ENCODE measurements at places on chromosomes 5 and 9.

- no peak for DNase-seq
Observed at GRCh38 chr5:33762859-33763258, 128.9 kb downstream of the ADAMTS12 start.

DNA sequence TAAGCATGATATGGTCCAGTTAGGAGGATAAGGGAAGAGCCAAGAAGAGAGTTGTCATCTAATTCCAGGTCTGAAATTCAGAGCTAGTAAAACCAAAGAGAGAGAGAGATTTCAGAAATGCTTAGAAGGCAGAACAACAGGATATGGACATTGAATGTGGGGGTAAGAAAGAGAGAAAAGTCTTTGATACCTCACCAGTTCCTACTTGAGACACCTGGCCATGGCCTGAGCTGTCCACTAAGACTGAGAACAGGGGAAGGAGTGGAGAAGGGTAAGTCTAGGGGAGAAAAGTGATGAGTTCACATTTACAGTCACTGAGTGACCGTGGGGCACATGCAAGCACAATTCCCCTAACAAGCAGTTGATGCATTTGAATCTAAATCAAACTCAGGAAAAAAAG, 35.5 kb downstream of the TIMD4 start:
- DNase-seq: no peak

- no peak for DNase-seq
Observed at GRCh38 chr5:15007646-15008045, 136.1 kb upstream of the ANKH start.

DNA sequence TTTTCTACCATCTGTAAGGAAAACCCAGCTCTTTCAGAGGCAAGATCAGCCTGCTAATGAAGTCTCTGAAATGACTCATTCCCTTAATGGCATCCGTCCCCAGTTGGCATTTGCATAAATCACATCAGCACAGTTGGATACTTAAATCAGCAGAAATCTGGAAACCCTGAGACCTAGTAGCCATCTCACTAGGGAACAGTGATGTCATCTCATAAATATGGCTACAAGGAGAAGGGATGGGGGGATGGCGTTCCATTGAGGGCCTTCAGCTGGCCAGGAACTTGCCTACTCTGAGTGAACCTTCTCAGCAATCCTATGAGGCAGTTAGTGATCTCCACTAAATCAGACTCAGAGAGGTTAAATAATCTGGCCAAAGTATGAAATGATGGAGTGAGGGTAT, 81.8 kb downstream of the CMYA5 start:
- no peak for DNase-seq

DNA sequence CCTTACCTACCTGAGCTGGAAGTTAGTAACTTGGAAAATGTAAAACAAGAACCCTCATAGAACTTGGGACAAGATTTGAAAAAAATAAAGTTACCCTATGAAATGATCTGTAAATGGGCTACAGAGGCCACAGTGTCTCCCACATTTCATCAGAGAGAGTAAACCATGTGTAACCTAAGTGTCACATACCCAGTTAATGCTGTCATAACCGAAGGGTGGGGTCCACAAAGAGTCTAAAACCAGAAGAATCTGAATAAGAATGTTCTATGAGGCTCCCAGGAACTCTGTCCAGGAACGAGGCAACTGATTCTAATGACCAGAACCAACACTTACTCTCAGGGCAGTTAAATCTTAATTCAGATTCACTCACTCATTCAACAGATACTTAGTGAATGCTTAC, 1.0 kb upstream of the FAM13B start:
- no peak for DNase-seq

GRCh38 chr9:117656002-117656401, 48.2 kb upstream of the TLR4 start:
- no peak for DNase-seq

DNA sequence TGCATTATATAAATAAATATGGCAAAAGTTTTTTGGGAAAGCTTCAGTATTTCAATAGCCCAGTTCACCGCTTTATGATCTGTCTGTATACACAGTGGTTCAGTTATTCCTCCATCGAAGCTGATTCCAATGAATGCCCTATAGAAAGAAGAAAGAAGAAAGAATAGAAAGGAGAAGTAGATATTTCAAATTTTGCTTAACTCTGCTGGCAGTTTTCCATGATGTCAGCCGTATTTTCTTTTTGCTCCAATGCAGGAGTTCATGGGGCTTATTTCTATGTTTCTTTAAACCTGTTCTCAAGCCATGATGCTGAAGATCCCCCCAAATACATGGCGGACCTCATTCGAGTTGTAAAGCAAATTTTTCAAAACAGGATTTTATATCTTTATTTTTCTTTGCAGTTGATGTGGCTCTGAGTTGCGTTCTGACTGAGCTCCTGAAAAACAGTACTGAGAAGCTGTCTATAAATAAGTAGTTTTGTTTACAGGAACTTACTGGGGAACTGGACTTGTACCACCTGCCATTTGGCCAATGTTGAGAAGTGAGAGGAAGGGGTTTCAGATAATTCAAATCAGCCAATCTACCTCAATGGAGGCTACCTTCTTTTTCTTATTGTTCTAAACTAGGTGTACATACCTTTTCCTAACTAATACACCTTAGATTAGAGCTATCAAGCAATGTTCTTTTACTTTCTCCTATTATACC, 418.5 kb upstream of the MEF2C start:
- no peak for DNase-seq

DNA sequence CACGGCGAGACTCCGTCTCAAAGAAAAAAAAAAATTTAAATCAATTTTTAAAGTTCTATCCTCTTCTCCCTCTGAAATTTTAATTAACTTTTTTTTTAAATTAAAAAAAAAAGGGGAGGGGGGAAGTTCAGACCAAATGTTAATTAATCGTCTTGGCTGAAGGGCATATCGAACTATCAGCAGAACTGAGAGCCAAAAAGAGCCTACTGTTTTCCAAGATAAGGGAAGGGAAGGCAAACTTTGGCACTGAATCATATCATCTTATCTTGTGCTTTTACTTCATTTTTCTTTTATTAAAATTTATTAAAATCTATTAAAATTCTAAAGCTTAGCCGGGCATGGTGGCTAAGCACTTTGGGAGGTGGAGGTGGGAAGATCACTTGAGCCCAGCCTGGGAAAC, 45.9 kb upstream of the MTMR12 start:
- no peak for DNase-seq

DNA sequence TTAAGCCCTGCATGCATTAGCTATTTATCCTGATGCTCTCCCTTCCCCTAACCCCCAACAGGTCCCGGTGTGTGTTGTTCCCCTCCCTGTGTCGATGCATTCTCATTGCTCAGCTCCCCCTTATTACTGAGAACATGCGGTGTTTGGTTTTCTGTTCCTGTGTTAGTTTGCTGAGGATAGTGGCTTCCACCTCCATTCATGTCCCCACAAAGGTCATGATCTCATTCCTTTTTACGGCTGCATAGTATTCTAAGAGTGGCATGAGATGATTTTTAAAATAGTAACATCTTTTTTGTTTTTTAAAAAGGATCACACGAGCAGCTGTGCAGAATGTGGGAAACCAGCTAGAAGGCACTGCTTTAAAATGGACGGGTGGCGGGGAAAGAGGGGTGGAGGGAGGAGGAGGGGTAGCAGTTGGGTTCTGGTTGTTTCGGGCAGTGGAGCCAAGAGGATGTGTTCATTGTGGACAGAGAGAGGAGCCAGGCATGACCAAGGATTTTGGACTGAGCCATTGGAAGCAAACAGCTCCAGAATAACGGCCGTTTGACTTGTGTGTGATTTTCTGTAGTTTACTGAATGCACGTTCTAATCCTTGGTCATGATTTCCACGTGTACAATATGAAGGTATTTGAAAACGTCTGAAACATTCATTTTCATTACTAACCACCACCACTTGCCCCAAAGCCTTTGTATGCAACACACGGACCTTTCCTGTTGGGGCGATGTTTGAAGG, 1.7 kb upstream of the TENT4A start:
- no peak for DNase-seq

DNA sequence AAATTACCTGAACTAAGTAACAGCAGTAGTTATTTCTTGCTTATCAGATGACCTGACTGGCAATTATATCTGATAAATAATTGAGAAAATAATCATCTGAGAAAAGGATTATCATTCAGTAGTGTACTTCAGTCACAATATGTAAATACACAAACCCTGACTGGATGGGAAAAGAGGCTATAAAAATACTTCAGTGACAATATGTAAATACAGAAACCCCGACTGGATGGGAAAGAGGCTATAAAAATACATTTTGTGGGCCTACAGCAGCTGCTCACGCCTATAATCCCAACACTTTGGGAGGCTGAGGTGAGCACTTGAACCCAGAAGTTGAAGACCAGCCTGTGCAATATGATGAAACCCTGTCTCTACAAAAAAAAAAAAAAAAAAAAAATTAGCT, 11.1 kb downstream of the UBAP2 start:
- no peak for DNase-seq

DNA sequence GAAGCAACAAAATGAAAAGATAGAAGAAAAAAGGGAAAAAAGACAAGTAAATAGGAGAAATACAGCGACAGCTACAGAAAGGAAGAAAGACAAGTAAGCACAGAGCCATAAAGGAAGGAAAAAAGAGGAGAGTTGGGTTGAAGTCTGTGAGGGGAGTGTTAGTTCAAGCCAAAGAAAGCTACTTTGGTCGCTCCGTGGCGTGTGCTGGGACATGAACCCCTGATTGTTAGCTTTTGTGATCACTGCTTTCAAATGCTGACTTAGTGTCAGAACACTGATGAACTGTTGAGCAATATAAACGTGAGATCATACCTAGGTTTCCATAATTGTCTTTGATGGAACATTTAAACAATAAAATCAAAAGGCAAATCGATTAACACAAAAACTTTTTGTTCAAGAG, 370.1 kb downstream of the TMEM161B start:
- DNase-seq: no peak

DNA sequence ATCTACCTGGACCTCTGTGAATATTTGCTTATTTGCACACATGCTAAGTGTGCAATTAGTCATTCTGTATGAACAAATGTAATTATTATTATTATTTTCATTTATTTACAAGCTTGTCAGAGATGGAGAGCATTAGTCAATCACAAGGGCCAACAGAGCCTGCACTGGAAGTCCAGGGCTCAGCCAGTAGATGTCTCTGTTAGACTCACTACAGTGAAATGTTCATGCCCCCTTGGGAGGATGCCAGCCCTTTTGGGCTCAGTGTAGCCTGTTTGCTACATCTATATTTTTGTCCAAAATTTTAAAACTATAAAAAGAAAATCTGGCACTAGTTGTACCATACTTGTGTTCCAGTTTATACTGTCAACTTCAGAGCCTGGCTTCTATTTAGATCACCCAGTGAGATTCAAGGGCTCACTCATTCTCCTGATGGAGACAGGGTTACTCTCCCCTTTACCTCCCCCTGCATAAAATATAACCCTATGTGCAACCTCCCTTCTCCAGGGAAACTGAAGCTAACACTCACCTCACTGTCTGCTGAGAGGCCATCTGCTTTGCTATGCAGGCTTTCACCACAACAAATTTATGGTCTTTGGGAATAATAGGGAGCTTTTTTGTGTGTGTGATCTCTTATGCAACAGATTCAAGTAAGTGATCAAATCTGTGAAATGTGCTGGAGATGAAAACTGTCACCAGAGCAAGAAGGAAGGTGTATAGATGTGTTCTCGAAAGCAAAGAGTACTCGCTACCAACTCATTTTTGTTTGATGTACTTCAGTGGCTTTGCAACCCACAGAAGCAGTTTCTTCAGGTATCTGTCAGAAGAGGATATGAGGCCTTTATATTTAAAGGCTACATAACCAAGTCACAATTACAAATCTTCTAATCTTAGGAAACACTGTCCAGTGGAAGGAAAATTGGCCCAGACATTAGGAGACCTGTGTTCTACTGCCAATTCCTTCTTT, 99.9 kb upstream of the TLE4 start:
- no peak for DNase-seq

- no peak for DNase-seq
Observed at GRCh38 chr9:13481274-13481673, 201.8 kb upstream of the MPDZ start.

DNA sequence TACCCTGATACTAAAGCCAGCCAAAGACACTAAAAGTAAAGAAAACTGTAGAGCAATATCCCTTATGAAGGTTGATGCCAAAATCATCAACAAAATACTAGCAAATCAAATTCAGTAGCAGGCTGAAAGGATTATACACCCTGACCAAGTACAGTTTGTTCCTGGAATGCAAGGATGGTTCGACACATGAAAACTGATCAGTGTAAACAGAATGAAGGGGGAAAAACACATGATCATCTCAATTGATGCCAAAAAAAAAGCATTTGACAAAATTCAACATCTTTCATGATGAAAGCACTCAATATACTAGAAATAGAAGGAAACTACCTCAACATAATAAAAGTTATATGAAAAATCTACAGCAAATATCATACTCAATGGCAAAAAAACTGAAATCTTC, 43.5 kb upstream of the LRRC14B start:
- DNase-seq: no peak

DNA sequence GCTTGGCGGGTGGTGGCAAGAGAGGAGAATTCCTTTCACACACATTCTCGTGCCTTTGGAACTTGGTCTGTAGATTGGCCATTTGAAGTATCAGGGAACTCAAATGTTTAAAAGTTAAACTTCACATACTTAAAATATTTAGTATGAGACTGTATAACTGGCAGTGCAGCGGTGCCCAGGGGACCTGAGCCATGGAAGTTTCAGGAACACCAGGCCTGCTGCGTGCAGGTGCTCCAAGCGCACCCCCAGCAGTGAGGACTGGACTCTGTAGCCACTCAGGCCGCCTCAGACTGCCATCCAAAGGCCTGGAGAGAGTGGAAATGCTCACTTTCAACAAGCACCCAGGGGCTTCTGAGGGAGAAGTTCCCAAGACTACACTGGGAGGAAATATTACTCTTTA, 273.5 kb upstream of the IRX2 start:
- DNase-seq: no peak

GRCh38 chr9:2134391-2134790, 119.2 kb downstream of the SMARCA2 start:
- DNase-seq: peak; percentile 18

DNA sequence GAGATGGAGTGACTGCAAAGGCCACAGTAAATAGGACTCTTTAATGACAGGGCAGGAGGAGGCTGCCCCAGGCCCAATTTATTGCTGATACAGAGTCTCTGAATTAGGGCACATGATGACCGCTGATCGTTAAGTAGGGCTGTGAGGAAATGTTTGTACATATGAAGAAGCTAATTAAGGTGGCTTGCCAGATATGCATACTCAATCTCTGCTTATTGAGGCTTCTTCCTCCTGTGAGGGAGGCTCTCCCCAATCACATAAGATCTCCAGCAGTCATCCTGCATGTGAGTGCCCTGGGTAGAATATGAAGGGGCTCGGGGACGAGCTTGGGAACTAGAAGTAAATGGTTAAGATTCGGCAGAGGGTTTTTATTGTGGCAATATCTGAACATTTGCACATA, 8.2 kb upstream of the CD180 start:
- no peak for DNase-seq

GRCh38 chr5:158390577-158390976, 531.6 kb upstream of the CLINT1 start:
- DNase-seq: peak; percentile 61

DNA sequence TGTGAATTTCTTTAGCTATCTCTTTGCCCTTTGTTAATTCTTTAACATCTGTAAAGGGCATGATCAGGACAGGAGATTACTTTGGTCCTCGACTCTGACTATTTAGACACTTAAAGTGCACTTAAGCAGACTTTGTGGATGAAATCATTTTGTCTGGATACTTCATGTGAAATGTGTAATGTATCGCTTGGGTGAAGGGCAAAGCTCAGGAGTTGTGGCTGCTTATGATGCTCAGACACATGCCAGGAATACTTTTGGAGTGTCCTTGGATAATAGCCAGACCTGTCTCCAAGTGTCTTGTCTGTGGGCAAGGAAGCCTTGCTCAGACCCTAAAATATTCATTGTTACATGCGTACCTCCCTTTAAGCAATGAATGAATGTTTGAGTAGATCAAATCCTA, 87.8 kb downstream of the RAI14 start:
- peak; percentile 69 for DNase-seq

Data from NCI-H226 (cell line).